Activated CD8-positive, alpha-beta memory T cell treated with anti-CD3 and anti-CD28 coated beads, Interleukin-2, amount 50 U/mL, for 48 hours (primary cell): ENCODE measurements at places on chromosomes 2 and 18.
A peak's percentile ranks its signal among the peaks of the same experiment; 100 is the strongest.

DNA sequence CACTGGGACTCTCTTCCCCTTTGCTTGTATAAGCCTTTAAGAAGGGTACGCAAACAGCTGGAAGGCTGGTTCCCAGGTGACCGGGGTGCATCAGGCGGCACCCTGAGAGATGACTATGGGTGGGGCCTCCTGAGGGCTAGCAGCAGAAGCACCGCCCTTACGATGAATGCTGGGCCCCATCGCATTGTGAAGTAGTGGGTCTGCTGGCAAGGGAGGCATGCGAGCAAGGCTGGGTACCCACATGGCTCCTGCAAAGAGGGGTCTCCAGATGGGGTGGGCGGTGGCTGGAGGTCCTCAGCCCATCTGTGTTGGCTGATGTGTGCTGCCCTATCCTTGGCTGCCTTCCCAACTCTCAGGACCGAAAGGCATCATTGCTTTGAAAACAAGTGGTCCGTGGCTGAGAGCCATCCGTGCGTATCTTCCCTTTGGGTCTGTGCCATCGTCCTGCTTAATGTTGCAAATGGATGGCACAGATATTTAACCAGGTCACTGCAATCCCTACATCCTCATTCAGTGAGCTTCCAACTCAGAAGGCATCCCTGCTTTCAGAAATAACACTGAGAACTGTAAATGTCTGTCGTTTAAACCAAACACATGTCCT, 83.5 kb upstream of the GPC1 start:
- DNase-seq, result no peak

DNA sequence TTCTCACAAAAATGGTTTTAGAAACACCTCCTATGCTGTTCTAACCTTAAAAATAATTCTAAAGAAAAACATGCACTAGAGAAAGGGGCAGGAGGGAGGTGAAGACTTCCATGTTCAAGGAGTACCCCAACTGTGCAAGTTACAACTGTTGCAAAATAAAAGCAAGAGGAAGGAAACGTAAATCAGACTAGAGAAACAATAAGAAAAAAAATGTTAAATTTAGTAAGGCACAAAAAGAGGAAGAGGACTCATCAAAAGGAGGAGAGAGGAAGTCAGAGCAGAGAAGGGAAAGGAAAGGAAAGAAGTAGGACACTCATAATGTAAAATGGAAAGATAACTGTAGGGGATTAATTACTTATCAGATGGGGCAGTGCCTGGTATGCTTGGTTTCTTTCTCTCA, 34.1 kb downstream of the RAPH1 start:
- DNase-seq, result no peak

DNA sequence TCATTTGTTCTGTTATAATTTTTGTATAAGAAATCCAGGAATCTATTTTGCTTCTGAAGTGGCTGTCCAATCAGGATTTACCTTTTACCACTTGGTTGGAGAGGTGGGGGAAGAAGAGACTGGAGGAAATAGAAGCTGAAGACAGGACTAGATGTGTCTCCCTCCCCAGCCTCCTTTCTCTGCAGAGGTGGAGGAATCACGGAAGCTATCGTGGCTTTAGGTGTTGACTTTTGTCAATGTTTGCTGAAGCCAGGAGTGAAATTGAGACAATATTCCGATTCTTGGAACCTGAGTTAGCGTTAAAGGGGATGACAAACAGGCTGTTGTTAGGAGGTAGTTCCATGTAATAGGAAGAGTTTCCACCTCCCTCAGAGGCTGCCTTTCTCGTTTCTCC, 43.5 kb downstream of the PDCL3 start:
- DNase-seq, result no peak

- DNase-seq, result no peak
These were observed 55.0 kb downstream of the MAPK4 start for GRCh38 chr18:50614838-50615237.

- no peak for DNase-seq
These were observed 644 bp upstream of the QPCT start for GRCh38 chr2:37343537-37344434.

GRCh38 chr2:103773884-103774283, 1012.1 kb downstream of the TMEM182 start:
- DNase-seq, result no peak

GRCh38 chr2:181456660-181457120, 496 bp upstream of the ITGA4 start:
- DNase-seq, result peak; percentile 81

GRCh38 chr2:152319822-152320570, 15.0 kb upstream of the FMNL2 start:
- no peak for DNase-seq

DNA sequence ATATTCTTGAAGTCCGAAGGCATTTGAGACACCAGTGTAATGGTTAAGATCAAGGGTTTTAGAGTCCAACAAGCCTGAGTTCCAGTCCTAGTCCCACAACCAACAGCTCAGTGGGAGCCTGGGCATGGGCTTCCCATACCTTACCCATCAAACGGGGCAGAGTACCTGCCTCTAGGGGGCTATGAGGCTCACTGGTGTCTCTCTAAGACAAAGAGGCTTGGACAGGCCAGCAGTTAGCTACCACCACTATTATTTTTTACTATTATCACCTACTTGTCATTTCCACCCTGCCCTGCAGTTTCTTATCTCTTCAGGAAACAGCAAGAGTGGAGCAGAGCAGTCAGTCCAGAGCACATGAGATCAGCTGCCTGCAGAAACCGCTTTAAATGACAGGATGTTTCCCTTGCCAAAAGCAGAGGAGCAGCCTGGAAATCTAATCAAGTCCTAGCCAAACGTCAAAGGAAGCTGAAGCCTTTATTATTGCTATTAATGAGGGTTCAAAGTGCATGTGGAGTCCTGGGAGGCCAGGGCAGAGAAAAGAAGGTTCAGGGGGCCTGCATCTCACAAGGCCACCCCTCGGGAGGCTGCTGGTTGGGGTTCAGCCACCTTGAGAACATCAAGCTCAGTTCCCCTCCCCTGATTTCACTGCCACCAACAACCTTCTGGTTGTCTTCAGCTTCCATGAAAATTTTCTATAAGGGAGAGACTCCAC, 66.6 kb downstream of the STPG4 start:
- no peak for DNase-seq

- DNase-seq, result no peak
These were observed 3.0 kb upstream of the CCDC93 start for GRCh38 chr2:118016911-118017310.

DNA sequence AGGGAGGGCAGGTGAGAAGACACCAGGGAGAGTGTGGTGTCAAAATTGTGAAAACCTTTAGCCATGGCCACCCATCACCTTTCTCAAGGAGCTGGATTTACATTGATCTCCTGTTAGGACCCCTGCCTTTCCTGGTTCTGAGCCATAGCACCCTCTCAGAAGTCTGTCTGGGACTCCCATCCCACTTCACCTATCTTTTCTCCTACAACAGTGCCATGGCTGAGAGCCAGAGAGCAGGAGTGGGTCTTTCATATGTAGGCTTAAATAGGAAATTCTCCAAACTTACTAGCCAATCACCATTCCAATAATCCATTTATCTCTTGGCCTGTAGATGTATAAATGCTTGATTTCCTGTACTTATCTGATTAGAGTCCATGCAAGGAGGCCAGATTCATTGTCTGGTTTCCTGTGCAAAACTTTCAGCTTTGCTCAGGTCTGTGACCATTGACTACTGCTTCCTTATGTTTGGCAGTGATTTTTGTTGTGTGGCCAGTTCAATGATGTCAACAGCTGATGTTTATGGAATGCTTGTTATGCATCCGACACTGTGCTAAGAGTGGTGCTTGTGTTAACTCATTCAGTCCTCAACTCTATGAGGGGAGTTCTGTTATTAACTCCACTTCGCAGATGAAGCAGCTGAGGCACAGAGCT, 57.6 kb upstream of the IGFBP5 start:
- DNase-seq, result no peak

DNA sequence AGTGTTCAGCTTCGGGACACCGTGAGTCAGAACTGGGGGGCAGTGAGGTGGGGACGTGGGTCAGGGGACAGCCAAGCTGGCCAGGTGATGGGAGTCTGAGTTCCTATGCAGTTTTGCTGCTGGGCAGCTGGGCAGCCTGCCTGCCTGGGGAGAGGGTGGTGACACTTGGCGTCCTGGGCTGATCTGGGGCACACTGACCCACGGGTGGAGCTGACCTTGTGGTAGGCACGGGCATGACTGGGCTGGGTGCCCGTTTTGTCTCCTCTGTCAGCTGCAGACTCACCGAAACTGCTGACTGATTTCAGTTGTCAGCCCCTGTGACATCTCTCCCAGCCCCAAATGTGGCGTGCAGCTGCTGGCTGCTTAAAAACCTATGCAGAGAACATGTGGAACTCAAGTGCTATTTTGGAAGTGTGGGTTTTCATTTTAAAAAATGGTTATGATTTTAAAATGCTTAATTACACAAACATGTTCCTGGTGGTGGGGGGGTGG, 32.6 kb upstream of the E2F6 start:
- DNase-seq, result no peak

DNA sequence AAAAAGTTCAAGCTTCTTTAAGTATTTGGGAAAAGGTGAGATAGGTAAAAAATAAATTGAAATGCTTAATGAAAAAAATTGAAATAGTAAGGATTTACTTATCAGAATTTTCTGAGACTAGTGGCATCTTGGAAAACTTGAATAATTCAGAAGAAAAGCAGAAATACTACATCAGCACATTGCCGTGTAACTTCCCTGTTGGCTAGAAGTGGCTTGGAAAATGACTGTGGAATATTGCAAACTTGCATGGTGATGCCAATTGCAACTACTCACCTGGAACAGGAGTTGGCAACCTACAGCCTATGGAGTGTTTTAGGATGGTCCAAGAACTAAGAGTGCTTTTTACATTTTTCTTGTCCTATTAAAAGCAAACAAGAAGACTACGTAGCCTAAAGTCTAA, 603.5 kb upstream of the VRK2 start:
- no peak for DNase-seq

DNA sequence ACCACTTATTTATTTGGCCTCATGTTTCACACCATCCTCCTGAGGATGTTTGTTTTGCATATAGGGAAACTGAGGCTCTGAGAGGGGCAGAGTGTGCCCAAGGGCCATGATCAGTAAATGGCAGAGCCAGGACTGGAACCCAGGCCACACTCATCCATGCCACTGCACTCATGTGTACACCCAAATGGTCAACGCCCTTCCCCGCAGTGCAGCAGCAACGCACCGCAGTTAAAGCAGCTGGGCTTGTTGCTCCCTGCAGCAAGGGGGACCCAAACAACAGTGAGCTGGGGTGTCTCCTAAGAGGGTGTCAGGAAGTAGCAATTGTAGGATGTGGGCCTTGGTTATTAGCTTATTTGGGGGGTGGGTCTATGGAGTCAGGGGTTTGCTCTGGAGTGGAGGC, 36.6 kb downstream of the ZAP70 start:
- peak; percentile 40 for DNase-seq

GRCh38 chr2:238093181-238094140, 6.7 kb upstream of the ESPNL start:
- peak; percentile 52 for DNase-seq

- no peak for DNase-seq
These were observed 77.8 kb downstream of the FAM161A start for GRCh38 chr2:61775956-61776570.

GRCh38 chr2:215967590-215968378, 45.6 kb downstream of the MREG start:
- no peak for DNase-seq

GRCh38 chr2:157052685-157053224, 204.8 kb upstream of the GALNT5 start:
- DNase-seq, result no peak

GRCh38 chr2:70069049-70069448, 18.2 kb upstream of the PCBP1 start:
- DNase-seq, result peak; percentile 82

- no peak for DNase-seq
These were observed 170.2 kb downstream of the ATAD2B start for GRCh38 chr2:23756593-23757292.

- no peak for DNase-seq
These were observed 197.1 kb downstream of the ALK start for GRCh38 chr2:29724282-29724681.

GRCh38 chr2:30293303-30293921, 62.1 kb downstream of the LBH start:
- DNase-seq, result no peak

- no peak for DNase-seq
These were observed 202.8 kb downstream of the VAPA start for GRCh38 chr18:10116574-10116973.

GRCh38 chr2:84918430-84918829, 13.0 kb downstream of the TMSB10 start:
- DNase-seq, result peak; percentile 43

DNA sequence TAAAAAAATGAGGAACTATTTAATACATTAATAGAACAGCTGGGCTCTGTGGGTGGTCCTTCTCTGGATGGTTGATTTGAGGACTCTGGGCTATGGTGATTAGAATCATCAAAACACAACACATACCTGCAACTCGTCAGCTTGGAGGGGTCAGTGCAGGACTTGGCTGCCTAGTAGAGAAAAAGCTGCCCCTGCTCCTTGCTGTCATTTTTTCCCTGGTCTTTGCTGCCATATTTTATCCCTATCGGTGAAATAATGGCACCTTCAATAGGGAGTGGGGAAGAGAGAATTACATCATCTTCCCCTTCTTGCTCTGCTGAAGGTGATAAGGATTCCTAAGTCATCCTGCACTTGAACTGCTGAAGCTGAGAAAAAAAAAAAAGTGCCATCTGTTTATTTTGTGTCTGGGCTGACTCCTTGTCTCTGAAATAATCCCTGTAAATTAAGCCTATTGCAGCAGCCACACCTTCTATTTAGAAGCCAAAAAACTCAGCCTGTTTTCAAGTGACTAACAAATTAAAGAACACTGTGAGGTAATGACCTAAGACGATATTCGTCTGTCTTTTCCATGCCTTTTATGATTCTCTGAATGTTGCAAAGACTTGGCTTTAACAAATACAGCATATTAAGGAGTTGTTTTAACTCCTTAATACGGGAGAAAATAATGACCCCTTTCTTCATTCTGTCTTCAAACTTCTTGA, 89.3 kb downstream of the ACVR1 start:
- no peak for DNase-seq

DNA sequence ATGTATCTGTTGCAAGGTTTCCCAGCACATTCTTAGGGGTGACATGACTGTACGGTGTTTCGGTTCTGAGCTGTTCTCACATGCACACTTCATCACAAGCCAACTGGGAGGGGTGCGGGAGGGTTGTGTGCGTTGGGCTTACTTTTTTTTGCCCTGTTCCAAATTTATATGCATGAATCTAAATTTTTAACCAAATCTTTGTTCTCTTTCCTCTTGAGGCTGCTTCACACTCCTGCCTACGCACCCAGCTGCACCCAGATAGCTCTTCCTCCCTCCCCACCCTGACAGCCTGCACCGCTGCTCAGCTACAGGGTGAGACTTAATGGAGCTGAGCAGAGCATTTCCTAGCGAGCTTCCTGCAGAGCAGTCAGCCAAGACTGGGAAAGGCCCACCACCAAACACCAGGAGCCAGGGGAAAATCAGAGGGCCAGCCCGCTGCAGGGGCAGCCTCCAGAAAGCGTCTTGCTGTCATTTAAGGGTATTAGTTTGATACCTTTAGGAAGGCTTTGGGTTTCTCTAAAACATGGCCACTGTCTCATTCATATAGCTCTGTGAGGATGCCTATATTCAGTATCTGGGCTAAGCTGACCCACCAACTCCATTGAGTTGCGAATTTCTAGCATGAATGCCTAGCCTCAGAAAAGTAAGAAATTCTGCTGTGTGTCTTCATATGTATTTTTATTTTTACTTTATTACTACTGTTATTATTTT, 84.5 kb downstream of the POU3F3 start:
- no peak for DNase-seq

- no peak for DNase-seq
These were observed 51.6 kb upstream of the RAPH1 start for GRCh38 chr2:203586696-203587095.

- no peak for DNase-seq
These were observed 301.0 kb downstream of the GALR1 start for GRCh38 chr18:77550625-77551024.
